ENCODE measurements at places on chromosomes 6 and 20. TPM values are rescaled to one million over a fixed set of nuclear protein-coding genes. Genes with fewer than 3 reads are reported as not detected.

Gene TMEM217
- 0.59 TPM for polyA plus RNA-seq

Gene EYA2
- 4.4 TPM for polyA plus RNA-seq

Gene CRISP2
- polyA plus RNA-seq: not detected

Gene SOX18
- polyA plus RNA-seq: 15.5 TPM

Gene ALDH5A1
- polyA plus RNA-seq: 12.0 TPM

Gene FOXQ1
- not detected for polyA plus RNA-seq

Gene DNAH8
- 1.1 TPM for polyA plus RNA-seq

Gene TTK
- 17.1 TPM for polyA plus RNA-seq

Gene CPXM1
- 68.8 TPM for polyA plus RNA-seq

Gene TMEM74B
- 1.9 TPM for polyA plus RNA-seq

Gene SERINC1
- 159 TPM for polyA plus RNA-seq

Gene RBM24
- 415 TPM for polyA plus RNA-seq

Gene DAAM2
- polyA plus RNA-seq: 41.0 TPM

Gene MRS2
- 17.9 TPM for polyA plus RNA-seq

Gene FKBP1C
- polyA plus RNA-seq: 0.48 TPM

Gene SLC35B2
- not detected for polyA plus RNA-seq

Gene TBC1D7
- 22.0 TPM for polyA plus RNA-seq

Gene CST3
- 88.8 TPM for polyA plus RNA-seq

Gene C2
- polyA plus RNA-seq: 6.1 TPM

Gene SLC32A1
- not detected for polyA plus RNA-seq

Gene SAPCD1
- 1.9 TPM for polyA plus RNA-seq

Gene TBX18
- 31.3 TPM for polyA plus RNA-seq

Gene SCUBE3
- polyA plus RNA-seq: 0.68 TPM

Gene MAP3K7
- polyA plus RNA-seq: 39.0 TPM

Gene RALGAPB
- 21.3 TPM for polyA plus RNA-seq

Gene HLA-DMB
- 3.6 TPM for polyA plus RNA-seq

Gene PGC
- polyA plus RNA-seq: not detected

Gene YIPF3
- 85.1 TPM for polyA plus RNA-seq

Gene GCNT2
- 4.1 TPM for polyA plus RNA-seq

Gene DEF6
- 6.0 TPM for polyA plus RNA-seq

Gene QKI
- 162 TPM for polyA plus RNA-seq

Gene OPRM1
- polyA plus RNA-seq: not detected

Gene RHAG
- 0.97 TPM for polyA plus RNA-seq

Gene PRSS35
- 25.6 TPM for polyA plus RNA-seq

Gene OR2H1
- not detected for polyA plus RNA-seq

Gene IL20RA
- 32.9 TPM for polyA plus RNA-seq

Gene ASIP
- 0.31 TPM for polyA plus RNA-seq

Gene RNF217
- polyA plus RNA-seq: not detected

Gene DZANK1
- polyA plus RNA-seq: 1.9 TPM

Gene C4B
- 15.0 TPM for polyA plus RNA-seq

Gene MLN
- polyA plus RNA-seq: not detected

Gene HSPA12B
- 17.9 TPM for polyA plus RNA-seq

Gene GSTA2
- 18.9 TPM for polyA plus RNA-seq
